ENCODE measurements at places on chromosomes 3 and 15. TPM values are rescaled to one million over a fixed set of nuclear protein-coding genes. Genes with fewer than 3 reads are reported as not detected.
A peak's percentile ranks its signal among the peaks of the same experiment; 100 is the strongest.

DNA sequence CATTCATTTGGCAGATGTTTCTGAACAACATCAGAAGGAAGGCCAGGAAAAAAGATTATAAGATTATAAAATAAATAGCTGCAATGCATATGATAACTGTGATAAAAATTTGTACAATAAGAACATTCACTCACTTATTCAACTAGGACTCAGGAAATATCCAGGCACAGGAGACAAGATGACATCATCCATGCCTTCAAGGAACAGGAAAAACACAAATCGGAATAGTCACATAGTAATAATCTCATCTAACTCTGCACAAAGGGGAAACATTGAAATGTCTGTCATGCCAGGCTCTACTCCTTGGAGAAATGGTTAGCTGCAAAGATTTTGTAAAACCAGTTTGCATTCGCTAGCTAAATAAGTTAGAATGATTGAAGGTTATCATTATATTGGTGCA, 233.5 kb upstream of the AGTR1 start:
- H3K27me3 ChIP-seq: no peaks in the 10 kb centered on the region
- H3K4me3 ChIP-seq: no peak overlapping the region
- no peak overlapping the region for H3K27ac ChIP-seq
- no peaks in the 10 kb centered on the region for H3K36me3 ChIP-seq
- no peak for DNase-seq
- no peaks in the 10 kb centered on the region for H3K4me1 ChIP-seq

DNA sequence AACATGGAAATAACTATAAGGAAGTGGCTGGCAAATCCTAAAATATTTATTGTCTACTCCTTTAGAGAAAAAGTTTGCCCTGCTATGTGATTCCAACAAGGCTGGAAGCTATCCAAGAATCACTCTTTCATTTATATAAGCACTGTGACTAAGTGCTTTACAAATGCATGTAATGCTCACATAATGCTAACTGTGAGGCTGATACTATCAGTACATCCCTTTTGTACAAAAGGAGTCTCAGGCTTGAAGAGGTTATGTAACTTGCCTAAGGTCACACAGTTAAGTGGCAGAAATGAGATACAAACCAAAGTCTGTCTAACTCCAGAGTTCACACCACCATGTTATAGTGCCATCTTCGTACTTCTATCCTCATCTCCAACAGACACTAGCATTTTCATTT, 17.0 kb downstream of the TOPBP1 start:
- no peak overlapping the region for H3K27ac ChIP-seq
- H3K4me3 ChIP-seq: no peak overlapping the region
- DNase-seq: no peak
- H3K27me3 ChIP-seq: no peaks in the 10 kb centered on the region
- H3K36me3 ChIP-seq: peaks cover 86% of the 10 kb centered on the region

- H3K36me3 ChIP-seq: peaks cover 23% of the 10 kb centered on the region
- H3K27ac ChIP-seq: peak overlapping the region; percentile 24
- no peak overlapping the region for H3K4me3 ChIP-seq
- no peaks in the 10 kb centered on the region for H3K27me3 ChIP-seq
- DNase-seq: no peak
These were observed 665.0 kb upstream of the CBLB start for GRCh38 chr3:106533788-106534160.

GRCh38 chr3:173743516-173743915, 346.0 kb downstream of the NLGN1 start:
- no peak overlapping the region for H3K27ac ChIP-seq
- no peaks in the 10 kb centered on the region for H3K36me3 ChIP-seq
- DNase-seq: no peak
- no peaks in the 10 kb centered on the region for H3K4me1 ChIP-seq

- H3K27me3 ChIP-seq: no peaks in the 10 kb centered on the region
- H3K4me3 ChIP-seq: no peak overlapping the region
- H3K27ac ChIP-seq: no peak overlapping the region
These were observed 89.0 kb downstream of the MRPL46 start for GRCh38 chr15:88378188-88378637.

- DNase-seq: no peak
- H3K36me3 ChIP-seq: no peaks in the 10 kb centered on the region
- no peak overlapping the region for H3K4me3 ChIP-seq
- H3K27me3 ChIP-seq: peaks cover 2% of the 10 kb centered on the region
- H3K27ac ChIP-seq: no peak overlapping the region
These were observed 85.6 kb downstream of the PDCD6IP start for GRCh38 chr3:33883951-33884561.

GRCh38 chr15:60091157-60091556, 87.0 kb downstream of the FOXB1 start:
- H3K4me3 ChIP-seq: no peak overlapping the region
- no peaks in the 10 kb centered on the region for H3K36me3 ChIP-seq
- H3K27me3 ChIP-seq: peaks cover 9% of the 10 kb centered on the region
- H3K27ac ChIP-seq: no peak overlapping the region
- peaks cover 5% of the 10 kb centered on the region for H3K4me1 ChIP-seq

- H3K4me3 ChIP-seq: peak overlapping the region; percentile 17
- no peaks in the 10 kb centered on the region for H3K27me3 ChIP-seq
- peaks cover 47% of the 10 kb centered on the region for H3K36me3 ChIP-seq
These were observed 26.3 kb downstream of the PXYLP1 start for GRCh38 chr3:141257961-141258360.

DNA sequence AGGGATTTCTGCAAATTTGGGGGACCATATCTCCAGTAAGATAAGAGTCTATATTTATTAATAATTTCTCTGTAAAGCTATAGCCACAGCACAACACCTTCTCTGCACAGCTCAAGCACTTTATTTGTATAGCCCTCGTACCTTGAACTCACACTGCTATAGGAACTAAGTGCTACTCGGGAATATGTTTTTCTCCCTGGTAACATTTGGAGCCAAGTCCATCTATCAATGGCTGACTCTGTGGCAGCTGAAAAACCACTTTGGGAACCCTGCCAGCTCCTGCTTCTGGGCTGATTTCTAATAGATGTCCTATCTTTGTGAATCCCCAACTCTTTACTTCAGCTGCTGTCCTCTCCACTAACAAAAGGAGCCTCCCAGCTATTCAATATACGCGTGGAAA, 298.5 kb downstream of the GBE1 start:
- no peaks in the 10 kb centered on the region for H3K27me3 ChIP-seq
- no peaks in the 10 kb centered on the region for H3K4me1 ChIP-seq
- H3K36me3 ChIP-seq: no peaks in the 10 kb centered on the region
- H3K4me3 ChIP-seq: no peak overlapping the region

- H3K27me3 ChIP-seq: no peaks in the 10 kb centered on the region
- H3K27ac ChIP-seq: no peak overlapping the region
- H3K4me1 ChIP-seq: no peaks in the 10 kb centered on the region
- no peak for DNase-seq
- no peaks in the 10 kb centered on the region for H3K36me3 ChIP-seq
- H3K4me3 ChIP-seq: no peak overlapping the region
These were observed 136.5 kb downstream of the ALCAM start for GRCh38 chr3:105503191-105503593.

GRCh38 chr3:42262525-42262924, 3.5 kb downstream of the CCK start:
- no peak overlapping the region for H3K4me3 ChIP-seq
- H3K27me3 ChIP-seq: peaks cover 61% of the 10 kb centered on the region
- no peak for DNase-seq
- H3K27ac ChIP-seq: no peak overlapping the region

- H3K27ac ChIP-seq: no peak overlapping the region
- no peak for DNase-seq
- peaks cover 18% of the 10 kb centered on the region for H3K36me3 ChIP-seq
- no peak overlapping the region for H3K4me3 ChIP-seq
- peaks cover 1% of the 10 kb centered on the region for H3K27me3 ChIP-seq
These were observed 17.4 kb upstream of the CRTC3 start for GRCh38 chr15:90512276-90512675.

DNA sequence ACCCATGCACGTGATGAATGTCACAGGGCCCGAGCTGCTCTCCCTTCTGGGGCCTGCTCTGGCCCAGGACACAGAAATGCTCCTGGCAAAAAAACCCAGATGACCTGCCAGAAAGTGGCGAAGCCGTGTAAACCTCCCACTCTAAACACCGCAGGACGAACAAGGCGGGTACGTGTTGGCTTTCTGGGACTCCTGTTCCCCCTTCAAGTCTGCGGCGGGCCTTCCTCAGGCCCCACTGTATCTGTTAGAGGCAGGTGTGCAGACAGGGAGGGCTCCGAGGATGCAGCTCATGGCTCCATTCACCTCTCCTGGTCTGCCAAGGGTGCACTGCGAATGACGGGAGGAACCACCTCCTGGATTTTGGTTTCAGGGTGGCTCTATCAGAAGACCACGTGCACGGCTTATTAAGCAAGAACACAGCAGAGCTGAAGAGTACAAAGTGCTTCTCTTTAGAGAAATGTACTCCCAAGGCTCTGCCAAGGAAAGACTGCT, 173.8 kb downstream of the ADAMTS17 start:
- peaks cover 2% of the 10 kb centered on the region for H3K4me1 ChIP-seq
- no peak for DNase-seq
- no peaks in the 10 kb centered on the region for H3K27me3 ChIP-seq

DNA sequence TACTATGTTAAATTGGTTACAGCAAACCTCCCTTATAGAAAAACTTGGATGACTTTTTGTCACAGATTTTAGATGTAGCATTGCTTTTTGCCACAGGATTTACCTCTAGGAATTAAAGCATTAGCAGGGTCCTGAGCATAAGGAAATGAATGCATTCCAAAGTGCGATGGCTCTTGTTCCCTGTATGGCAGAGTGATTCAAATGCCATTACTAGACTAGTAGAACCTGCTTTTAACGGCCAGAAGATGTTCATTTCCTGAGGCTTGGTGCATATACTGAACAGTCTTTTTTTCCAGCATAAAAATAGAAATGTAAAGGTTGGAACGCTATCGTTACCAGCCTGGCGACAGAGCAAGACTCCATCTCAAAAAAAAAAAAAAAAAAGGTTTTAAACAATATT, 59.4 kb downstream of the WNT5A start:
- H3K27me3 ChIP-seq: no peaks in the 10 kb centered on the region
- H3K4me3 ChIP-seq: no peak overlapping the region
- H3K27ac ChIP-seq: no peak overlapping the region
- H3K4me1 ChIP-seq: no peaks in the 10 kb centered on the region
- H3K36me3 ChIP-seq: no peaks in the 10 kb centered on the region

DNA sequence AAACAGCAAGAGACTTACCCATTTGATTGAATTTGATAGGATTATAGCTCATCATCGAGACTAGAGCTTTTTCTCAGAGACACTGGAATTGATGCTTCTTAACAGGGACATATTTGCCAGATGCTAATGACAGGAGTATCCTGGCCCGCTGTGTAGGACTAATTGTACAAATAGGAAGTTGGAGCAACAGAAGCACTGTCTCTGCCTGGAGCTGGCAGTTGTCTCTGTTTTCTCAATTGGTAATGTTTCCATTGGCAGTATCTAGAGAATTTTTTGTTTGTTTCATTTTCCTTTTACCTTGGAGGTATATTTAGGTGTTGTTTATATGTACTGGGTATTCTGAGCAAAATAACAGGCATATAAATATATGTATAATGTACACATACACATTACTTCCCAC, 8.9 kb upstream of the PCOLCE2 start:
- no peak overlapping the region for H3K27ac ChIP-seq
- H3K4me1 ChIP-seq: no peaks in the 10 kb centered on the region
- H3K36me3 ChIP-seq: no peaks in the 10 kb centered on the region
- DNase-seq: no peak
- H3K4me3 ChIP-seq: no peak overlapping the region

DNA sequence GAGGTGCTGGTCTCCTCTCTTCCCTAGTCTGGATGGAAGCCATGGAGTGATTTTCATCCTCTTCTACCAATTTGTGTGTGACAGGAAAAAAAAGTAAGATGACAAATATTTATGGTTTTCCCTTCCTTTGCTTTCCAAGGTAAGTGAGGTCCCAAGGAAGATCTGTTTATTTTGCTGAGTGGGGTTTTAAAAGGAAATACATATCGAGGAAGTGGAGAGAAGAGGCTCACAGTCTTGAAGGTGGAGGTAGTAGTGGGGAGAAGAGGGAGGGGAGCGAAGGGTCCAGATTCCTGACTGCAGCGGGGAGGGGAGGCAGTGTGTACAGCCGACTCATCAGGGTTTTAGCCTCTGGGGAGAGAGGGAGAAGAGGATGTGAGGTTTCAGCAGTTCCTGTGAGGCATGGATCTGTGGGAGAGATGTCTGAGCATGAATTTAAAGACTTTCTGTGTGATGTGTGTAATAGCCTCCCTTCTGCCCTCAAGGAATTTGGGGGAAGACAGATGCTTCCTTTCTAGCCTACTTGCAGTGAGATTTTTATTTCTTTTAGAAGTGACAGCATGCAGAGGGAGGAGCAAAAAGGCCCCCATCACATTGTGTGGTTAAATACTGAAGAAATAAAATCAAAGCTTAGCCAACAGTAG, 272.4 kb downstream of the THRB start:
- DNase-seq: no peak
- H3K4me3 ChIP-seq: no peak overlapping the region
- H3K27me3 ChIP-seq: no peaks in the 10 kb centered on the region
- no peak overlapping the region for H3K27ac ChIP-seq

DNA sequence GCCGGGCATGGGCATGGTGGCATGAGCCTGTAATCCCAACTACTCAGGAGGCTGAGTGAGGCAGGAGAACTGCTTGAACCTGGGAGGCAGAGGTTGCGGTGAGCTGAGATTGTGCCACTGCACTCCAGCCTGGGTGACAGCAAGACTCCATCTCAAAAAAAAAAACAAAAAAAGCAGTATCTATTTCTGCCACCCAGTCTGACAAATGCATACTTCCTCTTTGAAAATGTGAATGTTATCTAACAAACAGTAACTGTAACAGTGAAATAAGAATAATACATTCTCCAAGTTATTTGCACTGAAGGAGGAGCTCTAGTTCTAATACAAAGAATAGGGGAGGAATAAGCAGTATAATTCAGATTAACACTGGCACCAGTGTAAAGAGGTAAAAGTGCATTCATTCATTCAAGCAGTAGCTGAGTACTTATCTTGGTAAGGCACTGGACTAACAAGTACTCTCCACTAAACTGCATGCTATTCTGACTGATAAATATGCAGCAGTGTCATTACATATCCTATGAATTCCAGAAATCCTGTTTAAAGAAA, 12.9 kb downstream of the VPS13C start:
- peaks cover 9% of the 10 kb centered on the region for H3K36me3 ChIP-seq
- H3K4me1 ChIP-seq: peaks cover 18% of the 10 kb centered on the region
- no peak for DNase-seq
- no peaks in the 10 kb centered on the region for H3K27me3 ChIP-seq
- no peak overlapping the region for H3K27ac ChIP-seq

The GOLGA8G gene
- total RNA-seq: not detected

The FSTL1 gene
- total RNA-seq: 0.16 TPM

The CLDN18 gene
- not detected for total RNA-seq

The C3orf85 gene
- total RNA-seq: not detected

The UNC13C gene
- total RNA-seq: not detected

The DLG1 gene
- 84.1 TPM for total RNA-seq

The ARGFX gene
- not detected for total RNA-seq

The SOX14 gene
- not detected for total RNA-seq

The FETUB gene
- total RNA-seq: not detected

The GCSAM gene
- total RNA-seq: 1.9 TPM

The TTC23 gene
- 3.3 TPM for total RNA-seq

The FBN1 gene
- total RNA-seq: 1.2 TPM

All from activated T-helper 2 cell treated with anti-CD3 and anti-CD28 coated beads, Interferon-gamma antibody, Interleukin-2, Interleukin-4, amounts not matched to agents 10 μg/mL and 5 μg/mL and 100 μg/mL, durations not matched to agents 14 hours and 24 hours and 36 hours (primary cell).